ENCODE measurements at places on chromosomes 5 and 9. TPM values are rescaled to one million over a fixed set of nuclear protein-coding genes. Genes with fewer than 3 reads are reported as not detected.
A peak's percentile ranks its signal among the peaks of the same experiment; 100 is the strongest.

- peak; percentile 90 for DNase-seq
- H3K4me3 ChIP-seq, result no peak overlapping the region
- H3K27me3 ChIP-seq, result no peaks in the 10 kb centered on the region
- H3K36me3 ChIP-seq, result no peaks in the 10 kb centered on the region
Observed at GRCh38 chr5:167945542-167946384, 345.7 kb upstream of the WWC1 start.

ABCA1 gene
- total RNA-seq, result 26.1 TPM

DNA sequence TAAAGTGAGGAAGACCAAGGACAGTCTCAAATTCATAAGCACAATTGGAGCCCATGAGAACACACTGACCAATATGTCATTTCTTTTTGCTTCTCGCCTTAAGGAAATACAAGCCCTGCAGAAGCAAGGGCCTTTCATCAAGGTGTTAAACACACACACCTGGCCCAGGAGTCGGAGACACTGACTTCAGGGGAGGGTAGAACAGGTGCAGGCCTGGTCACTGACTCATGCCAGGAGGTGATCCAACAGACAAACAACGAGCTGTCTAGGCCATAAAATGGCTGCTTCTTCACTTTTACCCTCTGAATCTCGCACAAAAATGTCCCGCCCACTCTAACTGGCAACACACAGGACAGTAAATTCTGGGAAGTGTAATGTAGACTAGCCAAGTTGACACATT lies 62.7 kb downstream of the RGMB start:
- no peak for DNase-seq
- H3K27ac ChIP-seq, result no peak overlapping the region
- no peak overlapping the region for H3K4me3 ChIP-seq

DNA sequence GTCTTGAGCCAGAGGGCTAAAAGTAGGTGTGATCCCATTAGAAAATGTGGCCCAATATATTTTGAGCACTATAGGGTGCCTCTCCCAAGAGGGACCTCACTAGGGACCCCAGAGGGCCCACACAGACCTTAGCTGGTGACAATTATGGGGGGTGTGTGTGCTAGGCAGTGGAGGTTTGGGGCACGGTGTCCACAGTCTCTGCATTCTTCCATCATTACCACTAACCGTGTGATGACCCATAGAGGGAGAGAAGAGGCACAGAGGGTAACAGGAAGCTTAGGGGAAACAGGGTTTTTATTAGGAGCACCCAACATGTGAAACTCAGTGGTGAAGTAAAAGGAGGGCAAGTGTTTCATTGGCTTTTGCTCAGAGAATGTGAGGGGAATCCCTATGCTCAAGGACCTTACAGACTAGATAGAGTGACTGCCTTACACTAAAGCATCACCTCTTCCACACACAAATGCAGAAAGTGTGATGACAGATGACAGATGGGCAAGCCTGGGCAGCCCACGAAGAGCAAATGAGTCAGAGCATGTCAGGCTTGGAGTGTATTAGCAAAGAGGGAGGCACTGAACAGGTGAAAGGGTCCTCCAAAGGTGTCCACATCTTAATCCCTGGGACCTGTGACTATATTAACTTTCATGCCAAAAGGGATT lies 2.5 kb upstream of the ACTL7A start:
- H3K27me3 ChIP-seq, result no peaks in the 10 kb centered on the region
- no peaks in the 10 kb centered on the region for H3K4me1 ChIP-seq
- no peak overlapping the region for H3K27ac ChIP-seq
- DNase-seq, result no peak
- H3K36me3 ChIP-seq, result no peaks in the 10 kb centered on the region
- no peak overlapping the region for H3K4me3 ChIP-seq

DNA sequence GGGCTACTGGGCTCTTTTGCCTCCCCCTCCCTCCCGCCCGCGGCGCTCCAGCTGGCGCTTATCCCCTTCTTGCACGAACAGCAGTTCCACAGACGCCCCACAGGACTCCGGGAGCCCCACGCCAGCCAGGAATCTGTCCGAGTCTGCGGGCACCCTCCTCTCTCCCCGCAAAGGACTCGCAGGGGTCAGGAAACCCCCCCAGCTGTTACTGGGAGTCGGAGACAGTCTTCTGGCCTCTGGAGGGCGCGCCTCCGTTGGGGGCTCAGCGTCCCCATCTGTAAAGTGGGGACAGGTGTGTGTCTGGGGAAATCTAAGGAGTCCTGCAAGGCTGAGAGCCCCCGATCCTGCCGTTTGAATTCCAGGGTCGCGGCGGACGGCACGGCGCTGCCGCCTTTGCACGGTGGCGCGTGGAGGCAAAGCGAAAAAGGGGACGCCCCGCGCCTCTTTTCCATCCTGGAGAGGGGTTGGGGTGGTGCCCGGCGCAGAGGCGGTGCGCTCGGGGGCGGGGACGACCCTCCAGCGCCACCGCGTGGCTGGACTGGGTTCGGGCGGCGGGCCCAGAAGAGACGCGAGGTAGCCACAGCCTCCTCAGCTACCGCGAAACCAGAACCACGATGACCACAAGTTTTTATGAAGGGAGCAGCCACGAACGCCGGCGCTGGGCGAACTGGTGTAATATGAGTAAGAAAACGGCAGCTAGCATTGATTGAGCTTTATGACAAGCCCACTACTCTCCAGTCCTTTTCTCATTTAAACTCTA lies 2.8 kb upstream of the CCIN start:
- H3K36me3 ChIP-seq, result no peaks in the 10 kb centered on the region
- peak overlapping the region; percentile 40 for H3K4me3 ChIP-seq
- no peak overlapping the region for H3K27ac ChIP-seq
- no peaks in the 10 kb centered on the region for H3K27me3 ChIP-seq

PNPLA7 gene
- 9.6 TPM for total RNA-seq

DNA sequence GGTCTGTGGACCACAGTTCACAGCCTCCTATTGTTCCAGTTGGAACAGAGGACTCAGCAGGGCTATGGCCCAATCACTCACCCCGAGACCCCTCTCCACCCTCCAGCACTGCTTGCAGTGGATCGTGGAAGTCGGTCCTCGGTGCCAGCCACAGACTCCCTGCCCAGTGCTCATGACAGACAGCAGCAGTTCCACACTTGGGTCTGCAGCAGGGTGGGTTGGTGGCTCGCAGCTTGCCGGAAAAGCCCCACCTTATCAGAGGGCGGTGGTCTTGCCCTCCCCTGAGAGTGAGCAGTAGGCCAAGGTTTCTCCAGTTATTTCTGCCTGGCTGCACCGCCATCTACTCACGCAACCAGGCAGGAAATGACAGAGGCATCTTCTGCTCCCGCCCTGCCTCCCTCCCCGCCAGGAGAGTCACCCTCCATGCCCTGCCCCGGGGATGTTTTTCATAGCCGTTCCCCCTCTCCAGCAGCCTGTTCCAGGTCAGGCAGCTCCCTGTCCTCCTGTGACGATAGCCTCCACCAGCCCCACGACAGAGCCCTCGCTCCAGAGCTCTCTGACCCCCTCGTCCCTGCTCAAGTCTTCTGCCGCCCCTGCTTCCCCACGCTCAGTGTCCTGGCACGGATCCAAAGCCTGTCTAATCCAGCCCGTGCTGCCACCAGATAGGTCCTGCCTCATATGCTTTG lies 34.5 kb downstream of the UNC5A start:
- H3K4me3 ChIP-seq, result no peak overlapping the region
- DNase-seq, result peak; percentile 80
- H3K27me3 ChIP-seq, result no peaks in the 10 kb centered on the region

- H3K4me3 ChIP-seq, result no peak overlapping the region
- H3K27me3 ChIP-seq, result no peaks in the 10 kb centered on the region
- no peak overlapping the region for H3K27ac ChIP-seq
- no peaks in the 10 kb centered on the region for H3K4me1 ChIP-seq
- peak; percentile 35 for DNase-seq
Observed at GRCh38 chr9:134965851-134966250, 48.1 kb upstream of the FCN1 start.

- DNase-seq, result no peak
- peak overlapping the region; percentile 38 for H3K27ac ChIP-seq
- H3K4me1 ChIP-seq, result peaks cover 11% of the 10 kb centered on the region
- H3K36me3 ChIP-seq, result no peaks in the 10 kb centered on the region
- H3K4me3 ChIP-seq, result no peak overlapping the region
- H3K27me3 ChIP-seq, result no peaks in the 10 kb centered on the region
Observed at GRCh38 chr9:125538092-125538473, 168.9 kb downstream of the MAPKAP1 start.

GRCh38 chr9:133524146-133524545 lies 613 bp downstream of the MYMK start:
- H3K36me3 ChIP-seq, result no peaks in the 10 kb centered on the region
- peaks cover 21% of the 10 kb centered on the region for H3K4me1 ChIP-seq
- DNase-seq, result no peak
- H3K27me3 ChIP-seq, result no peaks in the 10 kb centered on the region
- H3K4me3 ChIP-seq, result no peak overlapping the region

GRCh38 chr5:150529555-150529954 lies 21.6 kb downstream of the NDST1 start:
- H3K4me3 ChIP-seq, result no peak overlapping the region
- no peak overlapping the region for H3K27ac ChIP-seq

- no peak for DNase-seq
- no peaks in the 10 kb centered on the region for H3K36me3 ChIP-seq
- H3K27ac ChIP-seq, result no peak overlapping the region
- H3K27me3 ChIP-seq, result no peaks in the 10 kb centered on the region
- no peaks in the 10 kb centered on the region for H3K4me1 ChIP-seq
- no peak overlapping the region for H3K4me3 ChIP-seq
Observed at GRCh38 chr5:132704875-132705274, 31.1 kb downstream of the IL4 start.

DNA sequence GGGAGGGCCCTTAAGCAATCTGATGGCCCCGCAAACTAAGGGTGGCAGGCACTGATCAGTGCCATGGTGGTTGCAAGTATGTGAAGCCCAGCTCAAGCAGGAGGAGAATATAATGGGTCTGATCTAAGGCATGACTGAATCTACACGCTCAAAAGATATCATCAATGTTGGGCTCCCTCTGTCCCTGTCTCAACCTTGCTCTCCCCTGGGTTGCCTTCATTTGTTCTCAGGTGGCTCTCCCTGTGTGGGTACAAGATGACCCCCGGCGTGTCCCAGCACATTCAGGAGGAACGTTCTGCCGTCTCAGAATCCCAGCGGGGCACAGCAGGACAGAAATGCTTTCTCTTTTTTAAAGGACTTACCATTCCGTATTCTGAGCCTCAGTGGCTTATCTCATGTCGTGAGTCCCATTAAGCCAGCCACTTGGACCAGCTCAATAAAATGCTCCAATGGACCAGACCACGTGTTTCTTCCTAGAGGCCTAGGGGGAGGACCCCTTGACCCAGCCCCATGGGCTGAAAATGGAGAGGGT lies 12.0 kb upstream of the RNF130 start:
- H3K27ac ChIP-seq, result no peak overlapping the region
- peaks cover 2% of the 10 kb centered on the region for H3K4me1 ChIP-seq
- H3K4me3 ChIP-seq, result no peak overlapping the region
- no peaks in the 10 kb centered on the region for H3K27me3 ChIP-seq
- no peaks in the 10 kb centered on the region for H3K36me3 ChIP-seq
- DNase-seq, result no peak

DNA sequence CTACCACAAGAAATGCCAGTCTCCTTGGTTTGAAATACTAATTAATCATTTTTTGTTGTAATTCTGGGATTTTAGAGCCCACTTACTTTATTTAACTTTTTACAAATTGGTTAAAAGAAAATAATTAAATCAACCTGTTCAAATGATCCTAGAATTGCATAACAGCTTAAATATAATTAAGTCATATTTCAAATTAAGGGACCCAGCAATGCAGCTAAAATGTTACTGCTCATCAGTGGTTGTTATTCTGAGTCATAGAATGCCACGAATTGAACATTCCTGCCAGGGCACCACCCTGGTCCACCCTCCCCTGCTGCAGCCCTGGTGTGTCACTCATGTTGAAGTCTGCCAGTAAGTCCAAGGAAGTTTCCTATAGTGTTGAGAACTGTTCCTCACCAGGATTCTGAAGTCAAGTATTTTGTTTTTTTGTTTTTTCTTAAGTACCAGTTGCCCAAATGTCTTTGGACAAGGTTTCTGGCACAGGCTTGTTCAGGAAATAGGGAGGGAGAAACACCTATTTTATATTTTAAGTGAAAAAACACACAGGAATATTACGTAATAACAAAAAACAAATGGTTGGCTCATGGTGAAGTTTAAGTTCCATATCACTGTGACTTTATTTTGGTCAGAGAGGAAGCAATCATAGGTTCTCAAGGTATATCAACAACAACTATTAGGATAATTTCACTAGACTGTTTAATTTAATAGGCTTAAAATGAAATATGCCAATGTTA lies 4.3 kb upstream of the ITGA1 start:
- no peak for DNase-seq
- H3K27me3 ChIP-seq, result no peaks in the 10 kb centered on the region
- no peaks in the 10 kb centered on the region for H3K4me1 ChIP-seq
- no peaks in the 10 kb centered on the region for H3K36me3 ChIP-seq

ZNF354C gene
- 6.9 TPM for total RNA-seq

GRCh38 chr5:172696171-172696849 lies 55.2 kb downstream of the NEURL1B start:
- peaks cover 7% of the 10 kb centered on the region for H3K4me1 ChIP-seq
- no peak for DNase-seq
- peak overlapping the region; percentile 57 for H3K27ac ChIP-seq
- no peaks in the 10 kb centered on the region for H3K27me3 ChIP-seq

DNA sequence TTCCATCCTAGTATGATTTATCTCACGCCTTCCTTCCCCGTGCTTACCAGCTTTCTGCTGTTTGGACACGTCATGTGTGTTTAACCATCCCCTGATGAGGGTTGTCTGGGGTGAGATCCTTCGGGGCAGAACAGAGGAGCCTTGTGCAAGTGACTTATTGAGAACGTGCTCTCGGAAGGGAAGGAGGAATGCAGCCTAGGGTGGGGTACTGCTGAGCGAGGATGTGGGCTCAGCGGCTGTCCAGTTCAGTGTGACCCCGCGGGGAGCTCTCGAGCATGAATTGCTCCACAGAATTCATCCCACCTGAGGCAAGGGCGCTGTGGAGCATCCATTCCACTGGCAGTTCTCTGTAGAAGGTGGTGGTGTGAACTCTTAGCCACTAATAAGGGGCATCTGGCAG lies 4.0 kb downstream of the MYOZ3 start:
- no peak overlapping the region for H3K4me3 ChIP-seq
- H3K27ac ChIP-seq, result no peak overlapping the region

DNA sequence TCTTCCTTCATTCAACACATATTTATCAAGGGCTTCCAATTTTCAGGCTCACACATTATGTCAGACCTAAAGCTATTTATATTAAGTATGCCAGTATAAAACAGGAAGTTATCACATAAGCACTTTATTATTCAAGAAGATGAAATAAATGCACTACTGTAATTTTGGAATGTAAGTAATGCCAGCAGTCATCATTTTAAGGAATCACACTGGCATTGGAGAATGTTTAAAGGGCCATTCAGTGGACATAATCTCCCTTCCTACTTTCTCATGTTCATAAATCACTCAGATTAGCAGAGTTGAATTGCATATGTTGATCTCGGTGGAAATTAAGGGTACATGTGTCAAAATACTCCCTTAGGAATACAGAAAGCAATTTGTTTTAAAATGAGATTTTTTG lies 164.4 kb downstream of the GIN1 start:
- DNase-seq, result no peak
- no peak overlapping the region for H3K27ac ChIP-seq
- H3K27me3 ChIP-seq, result no peaks in the 10 kb centered on the region
- no peaks in the 10 kb centered on the region for H3K36me3 ChIP-seq

KCNV2 gene
- not detected for total RNA-seq

- H3K27ac ChIP-seq, result no peak overlapping the region
- H3K36me3 ChIP-seq, result no peaks in the 10 kb centered on the region
- H3K4me3 ChIP-seq, result no peak overlapping the region
Observed at GRCh38 chr5:3741374-3741770, 145.7 kb downstream of the IRX1 start.

ANKRD34B gene
- 1.5 TPM for total RNA-seq

FAM120A gene
- 127 TPM for total RNA-seq

GRCh38 chr5:146699138-146699537 lies 179.4 kb downstream of the PPP2R2B start:
- H3K4me3 ChIP-seq, result no peak overlapping the region
- no peak for DNase-seq

CSF2 gene
- total RNA-seq, result not detected

SLC25A51 gene
- 25.5 TPM for total RNA-seq

SLC36A2 gene
- total RNA-seq, result 1.8 TPM

AFAP1L1 gene
- 14.8 TPM for total RNA-seq

Measured in kidney (tissue), 22 donors.